ENCODE measurements at places on chromosomes 5 and 9.

- no peak for DNase-seq
Observed at GRCh38 chr9:73701415-73702057, 549.9 kb downstream of the ANXA1 start.

DNA sequence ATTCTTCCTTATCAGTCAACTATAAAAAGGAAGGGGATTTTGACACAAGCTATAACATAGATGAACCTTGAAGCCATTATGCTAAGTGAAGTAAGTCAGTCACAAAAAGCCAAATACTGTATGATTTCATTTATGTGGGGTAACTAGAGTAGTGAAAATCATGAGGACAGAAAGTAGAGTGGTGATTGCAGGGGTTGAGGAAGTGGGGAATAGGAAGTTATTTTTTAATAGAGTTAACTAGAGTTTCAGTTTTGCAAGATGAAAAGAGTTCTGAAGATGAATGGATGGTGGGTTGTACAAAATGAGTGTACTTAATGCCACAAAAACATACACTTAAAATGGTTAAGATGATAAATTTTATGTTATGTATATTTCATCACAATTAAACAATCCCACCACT lies 65.4 kb upstream of the FAM174A start:
- no peak for DNase-seq

- no peak for DNase-seq
Observed at GRCh38 chr5:171776213-171776612, 9.4 kb upstream of the SMIM23 start.

GRCh38 chr9:68669218-68669617 lies 35.8 kb upstream of the PIP5K1B start:
- DNase-seq = no peak

DNA sequence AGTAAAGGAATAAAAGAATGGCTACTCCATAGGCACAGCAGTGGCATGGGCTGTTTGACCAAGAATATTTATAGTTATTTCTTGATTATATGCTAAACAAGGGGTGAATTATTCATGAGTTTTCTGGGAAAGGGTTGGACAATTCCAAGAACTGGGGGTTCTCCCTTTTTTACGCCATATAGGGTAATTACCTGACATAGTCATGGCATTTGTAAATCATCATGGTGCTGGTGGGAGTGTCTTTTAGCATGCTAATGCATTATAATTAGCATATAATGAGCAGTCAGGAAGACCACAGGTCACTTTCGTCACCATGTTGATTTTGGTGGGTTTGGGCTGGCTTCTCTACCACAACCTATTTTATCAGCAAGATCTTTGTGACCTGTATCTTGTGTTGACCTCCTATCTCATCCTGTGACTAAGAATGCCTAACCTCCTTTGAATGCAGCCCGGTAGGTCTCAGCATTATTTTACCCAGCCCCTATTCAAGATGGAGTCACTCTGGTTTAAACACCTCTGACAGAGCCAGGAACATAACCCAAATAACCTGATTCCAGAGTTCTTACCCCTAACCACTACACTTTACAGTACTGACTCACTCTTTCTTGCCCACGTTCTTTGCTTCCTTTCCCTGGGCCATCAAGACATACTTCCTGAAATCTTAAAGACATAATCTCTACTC lies 25.0 kb upstream of the MRPS30 start:
- DNase-seq = no peak

DNA sequence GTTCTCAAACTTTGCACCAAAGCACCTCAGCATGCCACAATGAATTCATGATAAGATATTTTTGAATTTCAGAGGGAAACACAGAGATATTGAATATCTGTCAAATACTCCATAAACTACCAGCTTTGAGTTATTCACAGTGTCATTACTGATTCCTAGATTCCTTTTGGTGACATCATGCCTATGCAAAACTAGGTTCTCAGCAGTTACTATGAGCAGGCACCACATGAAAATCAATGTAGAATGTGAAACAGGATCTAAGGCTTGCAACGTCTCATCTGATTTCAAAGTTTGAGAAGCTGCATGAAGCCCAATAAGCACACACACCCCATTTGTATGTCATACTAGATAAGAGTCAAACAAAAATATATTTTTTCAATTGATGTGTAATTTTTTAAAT lies 426.5 kb downstream of the NR2F1-AS1 start:
- DNase-seq = no peak

Measured in stimulated activated CD8-positive, alpha-beta memory T cell treated with anti-CD3 and anti-CD28 coated beads, Interleukin-15, amount 100 ng/mL, for 24 hours (primary cell).